ENCODE measurements at places on chromosomes 5 and 9.
A peak's percentile ranks its signal among the peaks of the same experiment; 100 is the strongest.

- DNase-seq: peak; percentile 68
Observed at GRCh38 chr5:168365581-168366081, 74.2 kb downstream of the WWC1 start.

DNA sequence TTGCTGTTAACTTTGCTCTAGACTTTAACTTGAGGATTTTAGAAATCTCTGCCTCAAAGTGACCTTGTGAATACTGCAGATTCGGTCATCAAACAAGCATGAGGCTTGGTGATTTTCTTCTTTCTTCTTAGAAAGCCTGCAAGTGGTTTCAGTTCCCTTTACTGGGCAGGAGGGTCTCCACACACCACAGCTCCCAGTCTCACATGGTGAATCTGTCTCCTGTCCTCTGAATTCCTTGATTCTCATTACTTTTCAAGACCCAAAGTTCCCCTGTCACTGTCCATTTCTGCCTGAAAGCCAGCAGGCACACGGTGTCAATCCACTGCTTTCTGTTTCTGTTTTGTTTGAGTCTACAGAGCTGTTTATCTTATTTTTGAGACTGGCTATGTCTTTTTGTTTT lies 14.1 kb downstream of the HSPB3 start:
- DNase-seq: no peak

- peak; percentile 26 for DNase-seq
Observed at GRCh38 chr5:61817472-61818326, 485.6 kb downstream of the ZSWIM6 start.

DNA sequence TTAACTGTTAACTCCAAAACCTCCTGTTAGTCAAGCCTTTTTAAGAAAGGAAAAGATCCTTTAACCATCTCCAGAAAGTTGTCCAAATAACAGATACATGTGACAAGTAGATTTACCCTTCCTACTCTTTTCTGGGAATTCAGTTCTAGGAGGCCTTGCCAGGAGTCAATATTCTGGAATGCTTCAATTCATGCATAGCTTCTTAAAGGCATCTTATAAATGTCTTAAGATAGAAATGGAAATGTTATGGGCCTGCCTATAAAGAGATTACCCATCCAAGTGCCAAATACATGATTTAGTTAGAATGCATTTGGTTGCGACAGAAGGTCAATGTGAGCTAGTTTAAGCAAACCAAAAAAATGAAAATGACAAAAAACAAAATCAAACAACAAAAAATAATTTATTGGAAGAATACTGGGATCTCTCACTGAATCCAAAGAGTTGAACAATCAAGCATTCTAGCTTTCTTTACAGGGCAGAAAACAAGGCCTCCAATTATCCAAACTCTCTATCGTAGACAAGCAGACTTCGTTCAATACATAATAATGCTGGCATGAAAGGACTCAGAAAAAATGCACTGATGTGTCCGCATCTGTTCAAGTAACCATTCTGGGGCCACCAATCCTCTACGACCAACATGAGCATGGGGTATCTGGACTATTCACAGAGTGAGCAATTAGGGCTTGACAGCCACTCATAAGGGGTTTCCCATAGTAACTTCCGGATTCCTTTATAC lies 188.6 kb downstream of the CTNND2 start:
- no peak for DNase-seq

- no peak for DNase-seq
Observed at GRCh38 chr5:173310218-173310769, 17.9 kb downstream of the STC2 start.

Measured in foreskin fibroblast (primary cell).